ENCODE measurements at places on chromosomes 11 and 22.
A peak's percentile ranks its signal among the peaks of the same experiment; 100 is the strongest.

DNA sequence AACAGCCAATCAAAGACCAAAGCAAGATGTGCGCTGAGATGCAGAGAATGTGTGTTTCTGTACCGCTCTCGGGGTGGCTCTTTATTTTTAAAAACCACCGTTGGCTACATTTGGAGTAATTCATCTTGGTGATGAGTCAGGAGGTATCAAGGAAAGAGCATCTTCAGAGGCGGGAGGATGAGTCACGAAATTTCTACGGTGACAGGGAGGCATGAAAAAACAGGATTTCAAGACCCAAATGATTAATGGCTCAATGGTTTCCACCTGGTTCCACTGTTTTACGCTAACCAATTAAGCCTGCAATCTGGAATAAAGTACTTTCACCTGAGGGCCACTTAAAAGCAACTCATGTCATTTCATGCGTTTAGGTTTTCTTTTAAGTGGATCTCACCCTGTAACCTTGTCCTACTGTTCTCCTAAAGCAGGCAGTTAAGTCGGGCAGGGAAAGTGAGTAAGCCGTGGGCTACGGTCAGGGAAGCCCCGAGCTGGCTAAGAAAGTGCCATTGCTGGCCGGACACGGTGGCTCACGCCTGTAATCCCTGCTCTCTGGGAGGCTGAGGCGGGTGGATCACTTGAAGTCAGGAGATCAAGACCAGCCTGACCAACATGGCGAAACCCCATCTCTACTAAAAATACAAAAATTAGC, 74.6 kb downstream of the CELSR1 start:
- no peak for DNase-seq

GRCh38 chr11:103997082-103997481, 39.4 kb upstream of the DDI1 start:
- no peak for DNase-seq

- no peak for DNase-seq
Measured at GRCh38 chr22:39592081-39593065, 21.8 kb downstream of the CACNA1I start.

- no peak for DNase-seq
Measured at GRCh38 chr11:43825217-43825816, 55.3 kb upstream of the ALKBH3 start.

DNA sequence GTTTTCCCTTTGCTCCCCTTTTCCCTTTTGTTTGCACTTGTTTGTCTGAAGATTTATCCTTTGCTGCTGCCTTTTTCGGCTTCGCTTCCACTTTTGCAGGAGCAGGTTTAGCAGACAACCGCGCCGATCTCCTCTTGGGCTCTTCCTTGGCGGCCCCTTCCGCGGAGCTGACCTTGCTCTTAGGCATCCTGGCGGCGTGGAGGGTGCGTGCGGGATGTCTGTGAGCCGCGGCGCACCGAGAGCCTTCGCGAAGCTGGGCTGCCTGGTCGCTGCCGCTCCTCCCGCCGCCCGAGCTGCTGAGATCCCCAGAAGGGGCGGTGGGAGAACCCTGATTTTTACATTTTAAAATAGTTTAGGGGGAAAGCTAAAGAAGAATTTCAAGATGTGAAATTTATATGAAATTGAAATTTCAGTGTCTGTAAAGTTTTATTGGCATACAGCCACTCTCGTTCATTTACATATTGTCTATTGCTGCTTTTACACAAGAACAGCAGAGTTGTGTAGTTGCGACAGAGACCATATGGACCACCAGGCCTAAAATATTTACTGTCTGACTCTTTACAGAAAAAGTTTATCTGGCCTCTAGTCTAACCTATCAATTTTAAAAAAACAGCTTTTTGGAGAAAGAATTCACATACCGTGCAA, 105.2 kb upstream of the RRM1 start:
- no peak for DNase-seq

DNA sequence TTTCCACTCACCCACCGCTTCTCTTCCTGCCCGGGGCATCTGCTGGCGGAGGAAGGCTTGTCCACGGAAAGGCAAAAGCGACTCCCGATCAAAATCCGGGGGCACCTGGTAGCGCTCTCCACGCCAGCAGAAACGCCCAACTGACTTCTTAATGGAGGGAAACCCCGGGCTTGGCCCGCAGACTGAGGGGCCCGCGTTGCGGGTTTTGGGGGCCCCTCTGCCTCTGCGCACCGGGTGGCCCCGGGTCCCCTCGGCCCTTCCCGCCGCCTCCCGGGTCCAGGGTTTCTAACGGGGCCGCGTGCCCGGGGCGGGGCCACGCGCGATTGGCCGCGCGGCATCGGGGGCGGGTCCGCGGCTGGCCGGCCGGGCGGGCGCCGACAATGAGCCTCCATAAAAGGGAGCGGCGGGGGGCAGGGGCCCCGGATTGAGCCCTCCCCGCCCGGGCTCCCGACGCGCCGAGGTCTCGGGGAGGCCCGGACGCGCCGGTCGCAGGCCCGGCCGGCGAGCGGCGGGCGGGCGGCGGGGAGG, at the start of gene SPINDOC:
SPINDOC (plus strand) TSS at position 422 of the 528 bp plus-strand sequence. CDS start 231 bp downstream, outside the sequence.
- DNase-seq = peak; percentile 78

- DNase-seq = no peak
Measured at GRCh38 chr22:45998638-45999378, 21.8 kb upstream of the WNT7B start.

GRCh38 chr22:26970809-26971394, 313.5 kb downstream of the MIAT start:
- DNase-seq = no peak

GRCh38 chr11:85903406-85903805, 48.2 kb downstream of the CCDC83 start:
- DNase-seq = no peak

GRCh38 chr11:45662665-45663485, 2.5 kb downstream of the CHST1 start:
- no peak for DNase-seq

DNA sequence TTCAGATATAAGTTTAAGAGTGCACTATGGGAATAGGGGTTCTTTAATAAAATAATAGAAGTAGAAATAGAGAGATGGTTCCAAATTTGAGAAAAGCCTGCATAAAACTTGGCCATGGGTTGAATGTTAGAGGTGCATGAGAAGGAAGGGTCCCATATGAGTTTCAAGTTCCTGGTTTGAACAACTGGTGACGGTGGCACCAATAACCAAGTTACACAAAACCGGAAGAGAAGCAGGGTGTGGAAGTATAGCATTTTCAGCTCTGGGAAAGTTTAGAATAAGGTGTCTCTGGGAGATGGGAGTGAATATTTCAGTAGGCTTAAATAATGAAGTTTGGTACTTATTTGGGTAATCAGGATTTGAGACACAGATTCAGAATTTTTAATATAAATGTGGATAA, 2.4 kb downstream of the CASP1 start:
- no peak for DNase-seq

DNA sequence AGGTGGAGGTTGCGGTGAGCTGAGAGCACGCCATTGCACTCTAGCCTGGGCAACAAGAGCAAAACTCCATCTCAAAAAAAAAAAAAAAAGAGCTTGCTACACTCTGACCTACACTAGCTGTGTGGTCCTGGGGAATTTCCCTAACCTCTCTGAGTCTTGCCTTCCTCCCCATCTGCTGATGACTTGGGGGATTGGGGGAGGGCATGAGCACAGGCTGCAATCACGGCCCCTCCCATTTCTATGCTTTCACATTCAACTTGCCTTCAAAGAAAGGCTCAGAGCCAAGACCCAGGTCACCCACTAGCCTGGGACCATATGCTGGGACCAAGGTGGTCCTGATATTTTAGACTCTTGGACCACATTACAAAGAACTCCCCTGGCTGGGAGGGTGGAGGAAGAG, 39.8 kb upstream of the TEF start:
- no peak for DNase-seq

DNA sequence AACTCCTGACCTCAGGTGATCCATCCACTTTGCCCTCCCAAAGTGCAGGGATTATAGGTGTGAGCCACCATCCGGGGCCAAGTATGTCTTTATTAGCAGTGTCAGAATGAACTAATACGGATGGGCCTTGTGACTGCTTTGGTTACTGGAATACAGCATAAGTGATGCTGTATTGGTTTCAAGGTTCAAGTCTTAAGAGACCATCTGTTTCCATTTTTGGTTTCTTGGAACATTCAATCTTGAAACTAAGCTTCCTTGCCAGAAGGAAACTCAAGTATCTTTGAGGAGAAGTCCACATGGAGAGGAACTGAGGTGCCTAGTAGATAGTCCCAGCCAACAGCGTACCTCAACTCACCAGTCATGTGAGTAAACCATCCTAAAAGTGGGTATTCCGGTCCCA, 58.8 kb downstream of the APOL3 start:
- DNase-seq = no peak

DNA sequence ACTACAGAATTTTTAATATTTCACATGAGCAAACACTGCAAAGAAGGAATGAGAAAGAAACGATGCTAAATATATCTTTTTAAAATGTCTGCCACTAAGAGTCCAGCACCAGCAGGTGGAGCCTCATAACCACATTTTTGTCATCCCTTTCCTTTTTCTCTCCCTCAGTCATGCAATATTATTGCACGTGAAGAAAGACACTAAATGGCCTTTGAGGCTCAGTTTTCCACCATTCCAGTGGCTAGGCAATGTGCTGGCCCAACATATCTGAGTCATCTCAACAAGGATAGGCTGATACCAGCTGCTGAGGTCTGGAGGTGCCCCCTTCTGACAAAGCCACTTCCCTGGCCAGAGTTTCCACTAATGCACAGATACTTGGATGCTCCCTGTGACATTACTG, 1.8 kb downstream of the ALKBH8 start:
- DNase-seq = no peak

DNA sequence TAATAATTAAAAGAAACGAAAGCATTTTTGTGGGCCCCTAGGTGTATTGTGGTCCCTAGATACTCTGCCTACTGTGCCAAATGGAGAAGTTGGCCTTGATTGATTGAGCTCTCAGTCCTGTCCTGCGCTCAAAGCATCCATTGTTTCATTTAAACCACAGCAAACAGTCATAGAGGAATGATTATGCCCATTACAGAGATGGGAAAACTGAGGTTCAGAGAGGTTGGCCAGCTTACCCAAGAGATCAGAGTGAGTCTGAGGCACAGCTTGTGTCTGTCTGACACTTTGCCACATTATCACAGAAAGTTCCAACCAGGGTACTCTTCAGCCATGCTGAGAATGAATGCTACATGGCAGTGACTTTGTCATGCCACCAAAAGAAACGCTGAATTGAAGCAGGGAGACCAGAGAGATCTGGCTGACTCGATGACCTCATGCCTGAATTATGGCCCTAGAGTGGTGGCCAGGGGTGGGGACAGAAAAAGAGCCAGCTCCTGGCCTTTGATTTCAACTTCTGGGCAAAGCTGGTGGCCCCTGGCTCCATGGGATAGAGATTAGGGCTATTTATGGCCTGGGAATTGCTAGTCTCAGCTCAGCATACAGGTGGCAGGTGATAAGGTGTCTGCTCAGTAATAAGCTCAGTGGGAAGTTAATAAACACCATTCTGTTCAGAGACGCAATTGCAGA, 180.5 kb downstream of the MIAT start:
- no peak for DNase-seq

GRCh38 chr11:119251114-119251513, 45.0 kb downstream of the CBL start:
- DNase-seq = no peak

DNA sequence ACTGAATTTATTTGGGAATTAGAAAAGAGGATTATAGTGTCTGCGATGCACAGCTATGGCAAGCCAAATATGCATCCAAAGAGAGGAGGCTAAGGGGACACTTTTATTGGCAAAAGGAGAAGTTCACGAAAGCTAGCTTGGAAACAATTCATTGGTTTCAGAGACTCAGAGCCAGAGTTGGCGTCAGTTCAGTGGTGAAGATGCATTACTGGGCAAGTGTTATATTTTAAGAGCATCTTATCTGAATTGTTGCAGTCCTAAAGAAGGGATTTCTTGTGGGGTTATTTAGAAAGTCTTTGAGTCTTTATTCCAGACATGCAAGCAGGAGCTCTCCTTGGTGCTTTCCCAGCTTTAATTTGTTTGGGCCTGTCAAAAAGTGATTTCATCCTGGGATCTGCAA, 15.0 kb downstream of the CLDN5 start:
- DNase-seq = no peak

GRCh38 chr11:71210861-71211260, 41.5 kb downstream of the SHANK2 start:
- no peak for DNase-seq

DNA sequence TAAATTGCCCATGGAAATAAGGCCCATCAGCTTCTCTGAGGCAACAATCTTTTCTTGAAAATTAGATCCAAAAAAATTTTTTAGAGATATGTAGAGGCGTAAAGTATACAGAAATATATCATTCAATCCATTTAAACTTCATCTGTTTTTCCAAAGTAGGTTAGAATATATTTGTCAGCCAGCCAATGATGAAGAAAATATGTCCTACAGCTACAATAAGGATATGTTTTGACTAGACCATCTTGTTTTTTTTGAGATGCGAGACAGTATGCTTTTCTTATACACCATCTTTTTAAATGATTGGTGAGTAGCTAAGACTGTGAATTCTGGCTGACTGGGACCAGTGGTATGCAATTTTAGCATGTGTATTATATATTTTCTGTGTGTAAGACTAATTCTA, 630.4 kb upstream of the CNTN5 start:
- DNase-seq = no peak

GRCh38 chr11:114257621-114258558, 38.3 kb upstream of the NNMT start:
- no peak for DNase-seq

DNA sequence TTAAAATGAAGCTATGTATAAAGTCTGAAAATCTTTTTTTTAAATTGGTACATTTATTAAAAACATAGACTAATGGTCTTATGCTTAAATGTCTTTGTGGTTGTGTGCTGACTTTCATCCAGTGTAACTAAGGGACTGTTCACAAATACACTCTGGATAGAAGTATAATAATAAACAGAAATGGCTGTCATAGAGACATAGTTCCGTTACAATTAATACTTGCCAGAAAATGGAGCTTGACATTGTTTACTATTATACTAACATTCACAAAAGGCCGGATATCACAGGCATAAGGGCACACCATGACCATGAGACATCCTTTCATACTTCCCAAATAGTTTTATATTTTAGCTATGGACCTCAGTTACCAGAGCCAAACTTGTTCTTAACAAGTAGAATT, 161.3 kb downstream of the DDX10 start:
- DNase-seq = no peak

DNA sequence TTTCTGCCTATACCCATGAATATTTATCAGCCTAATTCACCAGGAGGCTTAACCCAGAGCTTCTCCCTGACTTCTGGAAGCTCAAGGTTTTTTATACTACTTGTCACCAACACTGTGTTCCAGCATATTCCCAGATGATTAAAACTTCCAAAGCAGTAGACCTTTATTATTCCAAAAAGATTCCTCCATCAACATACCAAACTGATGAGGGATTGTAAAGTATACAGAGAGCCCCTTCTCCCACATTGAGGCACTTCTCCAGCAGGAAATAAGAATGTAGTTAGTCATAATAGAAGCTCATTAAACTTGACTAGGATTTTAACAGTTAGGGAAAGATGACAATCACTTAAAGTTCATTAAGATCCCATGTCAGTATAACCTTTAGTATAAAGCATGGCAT, 51.4 kb upstream of the CEP126 start:
- DNase-seq = no peak

- no peak for DNase-seq
Measured at GRCh38 chr11:65445101-65445603, 22.6 kb downstream of the NEAT1 start.

Data from activated T-cell treated with anti-CD3 and anti-CD28 coated beads for 48 hours (primary cell).